ENCODE measurements at places on chromosomes 3 and 15.

DNA sequence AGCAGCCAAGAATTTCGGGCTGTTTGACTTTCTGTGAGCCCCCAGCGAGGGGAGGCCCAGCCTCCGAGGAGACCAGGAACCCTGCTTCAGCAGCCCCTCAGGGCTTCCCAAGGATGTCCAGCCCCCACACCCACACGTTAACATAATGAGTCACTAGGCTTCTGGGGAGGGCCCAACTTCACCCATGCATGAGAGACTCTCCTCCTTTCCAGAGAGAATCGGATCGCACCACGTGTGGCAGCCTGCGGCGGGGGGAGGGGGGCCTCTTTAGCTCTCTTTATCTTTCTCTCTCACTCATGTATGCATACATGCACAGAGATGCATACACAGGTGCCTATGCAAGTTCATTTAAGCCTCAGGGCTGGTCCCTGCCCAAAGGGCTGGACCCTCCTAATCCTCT is 3.1 kb upstream of the AP2M1 start:
- peak; percentile 70 for DNase-seq

DNA sequence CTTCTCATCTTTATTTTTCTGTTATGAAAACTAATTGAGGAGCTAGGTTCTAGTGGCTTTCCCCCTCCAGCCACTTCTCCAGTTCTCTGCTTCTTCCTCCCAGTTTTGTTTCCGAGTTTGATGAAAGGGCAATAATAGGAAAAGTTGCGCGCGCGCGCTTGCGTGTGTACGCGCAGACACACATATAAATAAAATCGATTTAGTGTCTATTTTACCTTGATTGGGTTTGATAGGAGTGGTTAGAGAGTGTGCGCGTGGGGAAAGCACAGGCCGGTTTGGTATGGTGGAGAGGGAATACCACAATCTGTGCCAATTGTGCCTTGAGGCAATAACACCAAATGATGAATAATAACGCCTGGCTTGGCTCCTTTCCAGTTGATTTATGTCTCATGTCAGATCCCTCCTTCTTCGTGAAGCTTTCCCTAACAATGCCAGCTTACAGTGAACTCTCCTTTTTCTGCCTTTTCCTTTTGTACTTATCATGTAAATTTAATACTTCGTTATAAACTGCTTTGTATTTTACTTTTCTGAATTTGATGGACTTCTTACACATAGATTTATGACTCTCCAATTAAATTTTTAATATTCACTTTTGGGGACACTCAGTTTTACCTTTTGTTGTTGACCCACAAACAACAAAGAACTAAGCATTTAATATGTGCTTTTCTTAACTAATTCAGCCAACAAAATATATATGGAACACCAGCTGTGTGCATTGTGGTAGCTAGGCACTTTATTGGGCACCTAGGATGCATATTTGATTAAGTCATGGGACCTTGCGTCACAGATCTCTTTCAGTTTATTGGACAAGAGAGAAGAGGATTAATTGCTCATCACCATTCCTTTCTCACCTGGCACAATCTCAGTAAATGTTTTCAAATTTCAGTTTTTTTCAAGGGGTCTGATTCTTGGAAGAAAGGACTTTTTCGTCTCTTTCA is 1.7 kb downstream of the TIPARP start:
- DNase-seq = peak; percentile 86

DNA sequence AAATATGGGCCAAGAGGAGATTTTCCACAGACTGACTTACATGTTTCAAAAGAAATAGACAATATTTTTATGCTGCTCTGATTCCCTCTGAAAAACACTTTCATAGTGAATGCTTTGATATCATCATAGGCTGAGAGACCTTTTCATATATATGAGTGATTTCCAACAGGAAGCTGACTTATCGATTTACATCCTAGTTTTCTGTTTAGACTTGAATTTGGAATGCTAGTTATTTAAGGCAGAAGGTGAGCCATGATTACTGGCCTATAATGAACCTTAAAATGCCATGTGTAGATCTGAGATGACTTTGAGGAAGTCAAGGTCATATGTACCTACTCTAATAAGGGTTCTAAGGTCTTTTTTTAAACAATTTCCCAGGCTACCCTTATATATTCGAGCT is 1126.1 kb downstream of the ROBO1 start:
- DNase-seq = no peak

DNA sequence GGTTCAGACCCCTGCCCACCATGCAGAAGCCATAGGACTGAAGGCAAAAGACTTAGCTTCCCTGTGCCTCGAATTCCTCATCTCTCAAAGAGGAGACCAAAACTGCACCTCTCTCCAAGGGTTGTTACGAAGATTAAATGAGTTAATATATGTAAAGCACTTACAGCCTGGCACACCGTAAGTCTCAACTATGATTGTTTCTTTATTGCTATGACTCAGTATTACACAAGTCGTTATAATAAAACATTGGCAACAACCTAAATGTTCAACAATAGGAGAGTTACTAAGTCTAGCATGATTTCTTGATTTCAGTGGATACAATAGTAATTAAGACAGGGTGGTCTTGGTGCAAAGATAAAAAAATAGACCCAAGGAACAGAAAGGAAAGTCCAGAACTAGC is 19.6 kb upstream of the FGD5 start:
- no peak for DNase-seq

DNA sequence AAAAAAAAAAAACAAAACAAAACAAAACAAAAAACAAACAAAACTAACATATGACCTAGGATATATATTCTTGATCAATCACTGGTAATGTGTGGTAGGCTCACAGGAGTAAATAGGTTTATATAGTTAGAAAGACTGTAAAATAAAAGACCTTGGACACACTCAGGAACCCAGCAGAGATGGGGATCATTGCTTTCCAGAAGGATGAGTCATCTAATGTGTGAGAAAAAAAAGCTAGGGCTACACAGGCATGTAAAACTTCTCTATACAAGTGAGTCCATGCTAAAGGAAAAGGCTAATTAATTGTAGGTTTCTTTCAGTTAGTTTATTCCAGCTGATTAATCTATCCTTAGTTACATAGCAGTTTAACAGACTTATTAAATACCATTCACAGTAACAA is 710.3 kb upstream of the ARPP21 start:
- DNase-seq = no peak

GRCh38 chr3:178446059-178446458 is 90.2 kb upstream of the KCNMB2 start:
- no peak for DNase-seq

DNA sequence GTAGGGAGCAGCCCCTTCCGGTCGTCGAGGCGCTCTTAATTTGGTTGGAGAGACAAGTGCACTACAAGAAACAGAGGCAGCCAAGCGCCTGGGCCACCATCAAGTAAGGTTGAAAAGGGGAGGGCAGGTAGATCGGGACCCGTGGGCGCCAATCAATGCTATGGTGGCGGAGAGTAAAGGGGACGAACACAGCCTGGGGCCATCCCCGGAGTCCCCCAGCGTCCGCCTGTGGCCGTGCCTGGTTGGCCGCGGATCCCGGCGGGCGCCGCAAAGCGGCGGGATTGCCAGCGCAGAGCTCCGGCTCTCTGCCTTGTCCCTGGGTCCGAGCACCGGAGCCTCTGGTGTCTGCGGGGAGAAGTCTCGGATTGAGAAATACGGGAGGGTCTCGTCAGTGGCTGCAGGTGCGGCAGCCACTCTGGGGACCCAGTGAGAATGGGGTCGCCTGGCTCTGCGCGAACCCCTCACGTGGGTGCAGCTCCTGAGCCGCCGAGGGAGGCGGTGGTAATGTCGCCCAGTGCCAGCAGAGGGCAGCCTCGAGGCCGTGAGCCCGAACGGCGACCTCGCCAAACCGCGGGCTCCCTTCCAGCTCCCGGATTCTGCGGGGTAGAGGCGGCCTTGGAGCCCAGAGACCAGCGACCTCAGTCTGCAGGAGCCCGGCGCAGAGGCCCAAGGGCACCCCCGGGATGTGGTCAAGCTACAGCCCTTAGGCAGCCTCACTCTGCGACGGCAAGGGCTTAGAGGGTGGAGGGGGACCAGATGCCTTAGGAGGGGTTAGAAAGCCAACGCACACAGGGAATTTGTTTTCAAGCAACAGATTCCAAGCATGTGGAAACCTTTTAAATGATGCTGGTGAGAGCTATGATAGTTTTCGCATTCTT is 10.8 kb downstream of the FOXL2 start:
- DNase-seq = peak; percentile 31

DNA sequence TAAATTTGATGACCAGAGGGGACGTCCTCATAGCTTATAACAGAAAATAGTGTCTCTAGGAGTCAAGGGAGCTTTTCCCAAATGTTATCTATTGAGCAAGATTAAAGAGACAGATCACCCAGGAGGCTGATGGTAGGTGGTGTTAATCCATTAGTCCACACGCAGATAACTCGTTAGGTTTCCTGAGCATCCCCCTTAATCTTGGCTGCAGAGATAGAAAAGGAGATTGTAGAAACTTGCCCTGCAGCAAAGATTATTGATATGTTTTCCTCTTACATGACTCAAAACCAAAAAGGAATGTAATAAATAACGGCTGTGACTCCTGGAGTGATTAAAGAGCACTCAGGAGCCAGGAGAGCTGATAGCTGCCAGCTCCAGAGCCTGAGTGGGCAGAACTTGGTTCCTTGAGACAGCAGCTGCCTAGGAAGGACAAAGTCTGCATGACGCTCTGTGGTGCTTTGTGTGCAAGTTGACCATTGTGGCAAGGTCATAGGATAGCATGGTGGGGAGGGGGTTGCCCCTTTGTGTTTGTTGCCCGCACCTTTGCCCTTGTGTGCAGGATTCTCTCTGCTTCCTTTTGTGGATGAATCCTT is 234.8 kb downstream of the PTPRG start:
- DNase-seq = no peak

- peak; percentile 42 for DNase-seq
Observed at GRCh38 chr15:51104512-51104911, 9.8 kb upstream of the TNFAIP8L3 start.

GRCh38 chr3:139299261-139300132 is 44.3 kb upstream of the MRPS22 start:
- peak; percentile 59 for DNase-seq

GRCh38 chr15:81184188-81184587 is 12.5 kb upstream of the IL16 start:
- no peak for DNase-seq

GRCh38 chr15:98583771-98584430 is 64.4 kb upstream of the IGF1R start:
- DNase-seq = no peak

DNA sequence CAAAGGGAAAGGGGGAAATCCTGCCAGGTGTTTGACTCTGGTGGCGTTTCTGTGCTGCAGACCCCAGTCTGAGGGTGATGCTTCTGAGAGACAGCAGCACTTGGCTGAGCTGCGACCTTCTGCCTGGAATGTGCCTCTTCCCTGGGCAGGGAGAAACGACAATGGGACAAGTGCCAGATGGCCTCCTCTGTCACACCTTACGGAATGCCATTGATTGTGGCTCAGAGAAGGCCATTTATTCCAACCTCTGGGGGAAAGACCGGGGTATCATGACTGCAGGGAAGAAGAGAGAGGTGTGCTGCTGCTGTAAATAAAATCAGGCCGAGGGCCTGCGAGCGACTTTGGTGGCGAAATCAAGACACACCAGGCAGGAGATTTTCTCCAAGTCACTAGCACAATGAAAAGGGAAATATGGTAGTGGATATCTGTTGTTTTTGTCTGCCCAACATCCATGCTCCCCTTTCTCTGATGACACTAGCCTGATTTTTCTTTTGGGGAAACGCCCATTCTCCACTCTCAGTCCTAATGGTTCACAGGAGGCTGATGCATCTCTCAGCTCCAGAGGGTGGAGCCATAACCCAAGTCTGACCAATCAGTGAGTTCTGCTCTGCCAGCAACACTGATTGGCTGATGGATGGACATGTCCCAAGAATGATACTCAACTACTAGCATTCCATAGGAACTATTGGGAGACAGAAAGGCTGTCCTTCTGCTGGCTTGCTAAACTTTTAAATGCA is 336.1 kb downstream of the FOXP1 start:
- DNase-seq = peak; percentile 69

GRCh38 chr15:70835415-70835814 is 18.5 kb downstream of the LARP6 start:
- DNase-seq = no peak

- no peak for DNase-seq
Observed at GRCh38 chr3:197149528-197149927, 119.9 kb upstream of the MELTF start.

DNA sequence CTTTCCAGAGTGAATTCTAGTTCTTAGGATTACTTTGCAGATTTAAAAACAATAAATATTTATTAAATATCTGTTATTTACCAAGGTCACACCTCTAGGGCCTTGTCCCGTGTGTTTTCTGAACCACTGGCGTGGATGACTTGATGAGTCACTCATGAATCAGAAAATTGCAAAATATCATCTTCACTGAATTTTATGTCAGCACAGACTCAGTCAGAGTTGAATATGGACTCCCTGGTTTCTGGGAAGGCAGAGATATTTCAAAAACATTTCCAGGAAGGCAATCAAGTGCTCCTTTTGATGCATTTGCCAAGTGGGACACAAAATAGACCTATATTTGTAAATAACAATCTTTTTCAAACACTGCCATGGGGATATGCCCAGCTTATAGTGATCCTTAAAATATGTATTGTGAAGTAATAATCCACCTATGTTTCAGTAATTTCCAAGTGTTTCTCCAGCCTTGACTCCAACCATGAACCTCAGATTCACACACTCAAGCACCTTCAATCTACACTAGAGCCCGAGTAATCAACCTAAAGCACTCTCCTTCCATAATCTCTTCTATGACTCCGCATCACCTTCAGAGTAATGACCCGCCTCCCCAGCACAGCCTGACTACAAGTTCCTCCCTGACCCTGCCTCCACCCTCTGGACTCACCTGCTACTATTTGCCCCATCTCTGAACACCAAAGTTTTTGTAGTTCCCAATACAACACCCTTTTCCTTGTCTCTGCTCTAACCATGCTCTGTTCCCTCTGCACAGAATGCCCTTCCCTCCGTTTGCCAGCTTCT is 24.3 kb downstream of the DPH3 start:
- DNase-seq = peak; percentile 83

DNA sequence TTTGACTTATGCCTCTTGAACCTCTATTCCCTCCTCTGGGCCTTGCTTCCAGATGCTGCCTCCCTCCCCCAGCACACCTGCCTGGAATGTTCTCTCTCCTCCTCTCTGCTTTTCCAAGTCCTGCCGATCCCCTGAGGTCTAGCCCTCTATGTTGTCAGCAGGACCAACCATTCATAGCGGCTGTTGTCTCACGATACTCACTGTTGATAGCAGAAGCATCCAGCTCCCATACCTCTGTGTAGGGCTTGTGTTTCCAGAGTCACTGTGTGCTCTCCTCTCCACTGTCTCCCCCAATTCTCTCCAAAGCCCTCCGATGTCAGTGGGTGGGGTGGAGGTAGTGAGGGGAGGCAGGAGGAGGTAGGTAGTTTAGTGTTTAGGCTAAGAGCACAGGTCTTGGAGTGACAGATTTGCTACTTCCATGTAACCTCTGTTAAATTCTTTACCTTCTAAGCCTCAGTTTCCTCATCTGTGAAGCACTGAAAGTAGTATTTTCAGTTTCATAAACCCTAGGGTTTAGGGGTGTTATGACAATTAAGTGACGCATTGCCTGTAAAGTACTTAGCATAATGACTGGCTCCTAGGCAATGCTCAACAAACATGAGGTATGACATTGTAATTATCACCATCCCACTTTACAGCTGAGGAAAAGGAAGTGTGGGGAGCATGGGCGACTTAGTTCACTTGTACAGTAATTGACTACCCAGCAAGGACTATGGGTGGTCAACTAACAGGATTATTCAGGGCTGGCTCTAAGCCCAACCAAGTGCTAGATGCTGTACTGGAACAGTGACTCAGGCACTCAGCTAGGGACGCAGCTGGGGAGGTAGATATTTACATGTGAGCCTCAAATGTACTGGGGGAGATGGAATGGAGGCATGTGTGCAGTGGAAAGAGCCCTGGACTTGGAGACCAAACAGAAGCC is 122.8 kb downstream of the CACNA1D start:
- DNase-seq = no peak

GRCh38 chr15:81256916-81257315 is 60.2 kb downstream of the IL16 start:
- peak; percentile 57 for DNase-seq

Measured in fibroblast of skin of right quadriceps (primary cell).